Body of pancreas (tissue), 4 donors: ENCODE measurements at places on chromosomes 13 and 19.

DNA sequence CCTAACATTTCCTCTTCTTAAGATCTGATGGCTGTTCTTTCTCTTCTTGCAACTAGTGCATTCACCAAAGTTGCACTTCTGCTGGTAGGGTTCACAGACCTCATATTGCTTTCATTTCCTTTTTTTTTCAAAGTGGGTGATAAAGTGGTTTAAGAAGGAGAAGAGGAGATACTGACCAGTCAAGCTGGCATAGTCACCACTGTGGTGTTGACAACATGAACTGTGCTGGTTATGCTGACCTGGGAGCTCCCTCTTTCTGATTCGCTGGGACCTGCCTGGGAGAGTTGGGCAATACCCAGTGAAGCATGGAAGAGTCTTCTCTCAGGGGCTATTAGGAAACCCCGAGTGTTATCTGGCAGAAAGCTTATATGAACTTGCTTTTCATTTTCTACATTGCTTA is 222.9 kb downstream of the SLITRK5 start:
- DNase-seq, result no peak

GRCh38 chr13:27174766-27175455 is 3.3 kb upstream of the USP12 start:
- DNase-seq, result no peak

- DNase-seq, result no peak
Observed at GRCh38 chr13:112234131-112234875, 141.9 kb upstream of the SPACA7 start.

DNA sequence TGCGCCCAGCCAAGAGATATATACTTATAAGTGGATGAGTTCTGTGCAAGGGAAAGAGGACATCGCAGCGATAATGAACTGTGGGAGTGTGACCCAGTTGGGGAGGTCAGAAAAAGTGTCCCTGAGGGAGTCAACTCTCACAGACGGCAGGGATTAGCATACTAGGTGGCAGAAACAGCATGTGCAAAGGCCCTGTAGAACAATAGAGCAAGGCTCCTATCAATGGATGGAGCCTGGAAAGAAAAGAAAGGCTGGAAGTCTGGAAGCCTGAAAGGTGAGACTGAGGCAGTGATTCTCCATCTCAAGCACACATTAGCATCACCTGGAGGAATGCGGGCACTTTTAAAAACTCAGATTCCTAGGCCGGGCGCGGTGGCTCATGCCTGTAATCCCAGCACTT is 21.4 kb upstream of the TNFSF14 start:
- no peak for DNase-seq

- DNase-seq, result no peak
Observed at GRCh38 chr19:2179095-2179494, 15.4 kb downstream of the DOT1L start.

- DNase-seq, result no peak
Observed at GRCh38 chr13:37870489-37870845, 895 bp upstream of the TRPC4 start.

DNA sequence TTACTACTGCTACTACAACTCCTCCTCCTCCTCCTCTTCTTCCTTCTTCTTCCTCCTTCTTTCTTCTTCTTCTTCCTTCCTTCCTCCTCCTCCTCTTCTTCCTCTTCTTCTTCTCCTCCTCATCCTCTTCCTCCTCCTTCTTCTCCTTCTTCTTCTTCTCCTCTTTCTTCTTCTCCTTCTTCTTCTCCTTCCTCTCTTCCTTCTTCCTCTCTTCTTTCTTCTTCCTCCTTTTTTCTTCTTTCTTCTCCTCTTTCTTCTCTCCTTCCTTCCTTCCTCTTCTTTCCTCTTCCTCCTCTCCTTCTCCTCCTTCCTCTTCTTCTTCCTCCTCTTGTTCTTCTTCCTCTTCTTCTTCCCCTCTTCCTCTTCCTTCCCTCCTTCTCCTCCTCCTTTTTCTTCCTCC is 94.7 kb upstream of the MYO16 start:
- DNase-seq, result no peak

- no peak for DNase-seq
Observed at GRCh38 chr19:47593860-47594259, 15.1 kb upstream of the BICRA start.

- DNase-seq, result no peak
Observed at GRCh38 chr13:45068036-45069001, 52.0 kb upstream of the GTF2F2 start.

DNA sequence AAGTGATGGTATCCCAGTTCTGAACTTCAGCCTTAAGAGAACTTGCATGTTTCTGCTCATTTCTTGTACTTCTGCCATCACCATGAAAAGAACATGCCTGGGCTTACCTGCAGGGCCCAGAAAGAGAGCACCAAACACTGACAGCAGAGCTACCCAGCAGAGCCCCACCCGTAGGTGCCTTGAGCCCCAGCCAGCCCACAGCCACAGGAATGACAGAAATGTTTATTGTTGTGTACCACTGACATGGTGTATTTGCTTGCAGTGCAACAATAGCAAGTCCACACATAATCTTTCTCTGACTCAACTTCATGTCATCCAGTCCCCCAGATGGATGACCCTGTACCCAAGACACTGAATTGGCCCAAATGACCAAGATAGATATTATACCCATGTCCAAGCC is 195.2 kb downstream of the TSHZ3 start:
- no peak for DNase-seq
